ENCODE measurements at places on chromosomes 12 and 14. TPM values are rescaled to one million over a fixed set of nuclear protein-coding genes. Genes with fewer than 3 reads are reported as not detected.
A peak's percentile ranks its signal among the peaks of the same experiment; 100 is the strongest.

Gene TMEM233
- 1.0 TPM for polyA plus RNA-seq

- peak; percentile 27 for DNase-seq
Observed at GRCh38 chr14:50311337-50311971, 575 bp downstream of the L2HGDH start.

- peak; percentile 25 for DNase-seq
Observed at GRCh38 chr14:92922883-92923743, at the start of gene CHGA. Gene CHGA, plus strand, starts transcription at chr14:92923150. Its CDS starts 210 bp downstream, at chr14:92923360.

Gene HOXC4
- 37.2 TPM for polyA plus RNA-seq

Gene PLD4
- polyA plus RNA-seq, result 2.6 TPM

DNA sequence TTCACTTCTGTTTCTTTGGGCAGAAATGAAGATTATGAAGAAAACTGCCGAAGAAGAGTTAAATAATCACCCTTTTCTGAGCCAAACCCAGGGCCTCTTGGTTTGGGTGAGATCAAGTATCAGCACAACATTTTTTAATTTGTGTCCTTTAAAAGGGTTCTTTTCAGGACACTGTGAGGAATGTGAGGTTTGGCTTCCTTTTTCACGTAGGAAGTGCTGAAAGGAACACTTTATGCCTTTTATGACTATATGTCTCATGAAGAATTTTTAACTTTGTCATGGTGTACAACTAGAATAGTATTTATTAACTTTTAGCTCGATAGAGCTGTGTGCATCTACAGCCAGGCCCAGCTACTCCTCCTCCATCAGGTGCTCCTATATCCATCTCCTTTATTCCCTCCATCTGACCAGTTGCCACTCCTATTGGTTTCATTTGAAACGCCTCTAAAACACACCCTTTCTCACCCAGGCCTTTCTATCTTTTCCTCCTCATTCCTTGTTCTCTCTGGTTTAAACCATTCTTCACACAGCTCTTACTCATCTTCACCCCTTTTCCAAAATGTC is 103.6 kb upstream of the LRIG3 start:
- DNase-seq, result no peak

DNA sequence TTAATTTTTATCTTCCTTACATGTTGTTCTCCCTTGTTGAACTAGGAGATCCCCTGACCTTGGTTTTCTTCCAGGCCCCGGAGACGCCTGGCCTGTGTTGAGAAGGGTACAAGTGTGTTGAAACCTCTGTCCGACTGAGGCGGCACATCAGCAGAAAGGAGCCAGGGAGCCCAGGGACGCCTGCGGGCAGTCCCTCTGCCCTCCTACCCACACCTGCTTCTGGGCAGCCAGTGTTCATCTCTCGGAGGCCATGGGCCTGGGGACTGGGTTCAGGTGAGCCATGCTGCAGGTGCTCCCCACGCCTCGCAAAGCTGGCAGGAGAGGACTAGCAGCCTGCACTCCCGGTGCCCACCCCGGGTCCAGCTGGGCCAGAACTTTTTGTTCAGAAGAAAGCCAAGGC is 39.9 kb upstream of the EIF5 start:
- no peak for DNase-seq

Gene KRT4
- 0.54 TPM for polyA plus RNA-seq

- no peak for DNase-seq
Observed at GRCh38 chr14:90721619-90722305, 94.5 kb downstream of the TTC7B start.

GRCh38 chr12:119676573-119676972 is 8.6 kb downstream of the PRKAB1 start:
- DNase-seq, result no peak

DNA sequence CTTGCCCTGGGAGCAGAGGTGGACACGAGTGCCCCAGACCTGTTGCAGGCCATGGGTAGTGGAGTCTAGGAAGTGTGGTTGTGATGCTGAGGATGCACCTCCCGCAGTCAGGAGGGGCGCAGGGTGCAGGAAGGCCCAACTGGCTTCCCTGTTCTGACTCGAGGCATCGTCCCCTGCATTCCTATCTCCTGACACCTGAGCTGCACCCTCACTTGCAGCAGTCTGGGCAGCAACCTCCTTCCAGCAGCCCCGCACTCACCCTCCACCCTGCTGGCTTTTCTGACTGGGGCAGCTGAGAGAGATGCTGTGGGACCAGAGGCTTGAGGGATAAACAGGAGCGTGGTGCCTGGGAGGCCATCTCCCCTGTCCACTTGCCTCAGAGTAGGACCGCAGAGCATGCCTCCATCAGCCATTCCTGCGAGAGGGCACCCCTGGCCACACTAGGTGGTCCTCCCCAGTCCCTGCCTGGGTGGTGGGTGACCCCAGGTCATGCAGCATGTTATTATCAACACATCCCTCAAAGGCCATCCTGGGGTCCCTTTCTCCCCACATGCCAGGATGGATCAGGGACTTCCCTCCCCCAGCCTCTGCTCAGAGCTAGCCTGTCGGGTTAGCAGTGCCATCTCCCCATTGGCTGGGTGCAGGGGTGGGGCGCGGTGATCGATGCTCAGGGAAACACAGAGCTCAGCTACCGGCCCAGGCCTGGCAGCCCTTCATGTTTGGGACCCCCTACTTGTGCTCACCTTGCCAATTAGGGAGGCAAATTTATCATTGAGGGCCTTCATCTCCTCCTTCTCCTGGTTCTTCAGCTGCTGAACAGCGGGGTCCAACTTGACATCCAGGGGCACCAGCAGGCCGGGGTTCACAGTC is 719 bp downstream of the KRT80 start:
- DNase-seq, result no peak

Measured in right renal cortex interstitium (tissue), 3 donors.